ENCODE measurements at places on chromosomes 3 and 15.
A peak's percentile ranks its signal among the peaks of the same experiment; 100 is the strongest.

DNA sequence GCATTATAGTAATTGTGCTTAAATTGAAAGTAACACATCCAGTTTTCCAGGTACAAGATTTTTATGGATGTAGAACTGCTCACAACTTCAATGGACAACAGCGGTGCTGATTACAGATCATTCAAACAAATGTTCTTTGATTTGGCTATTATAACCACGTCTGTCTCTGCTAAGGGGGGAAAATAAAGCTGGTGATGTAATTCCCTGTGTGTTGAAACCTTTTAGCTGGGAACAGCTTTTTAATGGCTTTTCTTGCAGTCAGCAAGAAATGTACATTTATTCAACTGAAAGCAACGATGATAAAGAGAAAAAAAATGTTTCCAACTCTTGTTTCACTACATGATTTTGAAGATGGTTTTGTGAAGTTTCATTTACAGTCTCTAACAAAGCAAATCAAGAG, 431.9 kb upstream of the AGTR1 start:
- DNase-seq: no peak

- DNase-seq: no peak
Measured at GRCh38 chr15:91965501-91966193, 112.1 kb downstream of the SLCO3A1 start.

GRCh38 chr3:158659454-158660237, 12.8 kb downstream of the LXN start:
- DNase-seq: peak; percentile 66

DNA sequence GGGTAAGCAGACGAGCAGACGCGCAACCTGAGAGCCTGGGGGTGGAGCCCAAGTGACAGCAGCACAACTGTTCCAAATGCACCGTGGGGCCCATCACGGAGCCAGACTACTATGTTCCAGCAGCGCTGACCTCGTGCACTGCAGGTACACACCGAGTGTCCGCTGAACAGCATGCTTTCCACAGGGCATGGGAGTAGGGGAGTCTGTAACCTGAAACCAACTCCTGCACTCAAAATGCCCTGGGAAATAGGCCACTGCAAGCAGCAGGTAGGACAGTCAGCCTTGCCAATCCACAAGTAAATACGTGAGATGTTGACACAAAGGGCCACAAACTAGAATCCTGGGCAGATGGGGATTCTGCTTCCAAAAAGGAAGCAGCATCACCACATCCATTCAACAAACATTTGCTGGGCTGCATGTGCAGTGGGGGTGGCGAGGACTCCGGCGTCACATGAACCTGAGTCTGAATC, 73.9 kb downstream of the TBC1D2B start:
- no peak for DNase-seq

GRCh38 chr3:32705232-32705631, 20.2 kb downstream of the CNOT10 start:
- no peak for DNase-seq

- no peak for DNase-seq
Measured at GRCh38 chr3:143769616-143770015, 78.7 kb downstream of the SLC9A9 start.

- DNase-seq: no peak
Measured at GRCh38 chr15:63598473-63599400, 1.6 kb downstream of the FBXL22 start.

DNA sequence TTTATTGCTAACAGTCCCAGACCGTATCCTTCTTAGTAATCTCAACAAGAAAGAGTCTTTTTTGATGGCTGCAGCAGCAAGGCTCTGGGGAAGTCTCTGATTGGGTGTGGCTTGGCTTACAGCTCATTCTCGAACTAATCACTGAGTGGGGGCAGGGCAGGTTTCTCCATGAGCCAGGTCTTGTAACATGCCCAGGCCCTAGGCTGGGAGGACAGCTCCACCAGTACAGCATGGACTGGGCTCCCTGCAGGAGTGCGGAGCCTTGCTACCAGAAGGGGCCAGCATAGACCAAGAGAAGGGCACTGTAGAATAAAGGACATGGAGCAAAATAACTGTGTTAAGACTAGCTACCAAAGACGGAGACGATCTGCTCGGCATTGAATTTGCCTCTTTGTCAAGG, 7.2 kb downstream of the CD276 start:
- no peak for DNase-seq

GRCh38 chr3:66693461-66694031, 192.7 kb upstream of the LRIG1 start:
- DNase-seq: no peak
